LNCaP clone FGC (cell line): ENCODE measurements at places on chromosomes 5 and 9.

GRCh38 chr9:36676778-36677485, 104.2 kb downstream of the MELK start:
- DNase-seq: no peak

- DNase-seq: peak; percentile 98
Observed at GRCh38 chr5:72265032-72265877, 54.8 kb downstream of the MRPS27 start.

DNA sequence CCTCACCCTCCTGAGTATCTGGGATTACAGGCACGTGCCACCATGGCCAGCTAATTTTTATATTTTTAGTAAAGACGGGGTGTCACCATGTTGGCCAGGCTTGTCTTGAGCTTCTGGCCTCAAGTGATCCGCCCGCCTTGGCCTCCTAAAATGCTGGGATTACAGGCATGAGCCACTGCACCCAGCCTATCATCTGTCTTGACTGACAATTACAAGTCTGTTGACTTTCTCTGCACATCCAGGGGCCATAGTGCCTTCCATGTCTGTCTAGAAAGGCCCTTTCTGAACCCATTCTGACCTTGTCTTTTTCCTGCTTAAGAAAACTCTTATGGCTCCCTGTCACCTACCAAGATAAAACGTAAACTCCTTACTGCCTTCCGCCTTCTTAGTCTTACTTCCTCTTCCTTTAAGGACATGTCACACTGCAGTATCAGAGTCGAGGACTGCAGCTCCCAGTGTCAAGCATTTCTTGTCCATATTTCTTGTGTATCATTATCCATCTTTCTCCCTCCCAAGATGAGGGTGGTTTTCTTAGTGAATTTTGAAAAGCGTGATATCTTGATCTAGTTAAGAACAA, 49.9 kb upstream of the SHB start:
- DNase-seq: no peak

- no peak for DNase-seq
Observed at GRCh38 chr9:8614926-8615440, 815.4 kb upstream of the DMAC1 start.

DNA sequence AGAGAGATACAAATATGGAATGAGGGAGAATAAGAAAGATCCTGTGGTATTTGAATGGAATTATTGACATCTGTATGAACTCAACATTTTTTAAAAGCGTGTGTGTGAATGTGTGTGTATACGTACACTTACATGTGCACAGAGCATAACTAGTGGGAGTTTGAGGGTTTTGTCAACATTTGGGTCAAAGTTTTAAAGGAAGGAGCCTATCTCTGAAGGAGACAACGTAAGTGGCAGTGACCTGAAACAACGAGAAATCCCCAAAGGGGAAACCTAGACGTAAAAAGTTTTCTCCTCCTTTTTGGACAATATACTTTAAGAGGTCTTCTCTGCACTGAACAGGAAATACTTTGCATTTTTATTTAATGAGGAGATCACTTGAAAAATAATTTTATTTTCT, 40.2 kb upstream of the DTWD2 start:
- no peak for DNase-seq

GRCh38 chr9:118578467-118578866, 790.8 kb downstream of the BRINP1 start:
- no peak for DNase-seq

GRCh38 chr5:44783634-44784315, 25.0 kb upstream of the MRPS30 start:
- DNase-seq: no peak

GRCh38 chr5:169655353-169655752, 18.3 kb downstream of the DOCK2 start:
- no peak for DNase-seq

- DNase-seq: no peak
Observed at GRCh38 chr9:96513622-96514021, 63.7 kb downstream of the HABP4 start.

GRCh38 chr9:95336281-95336680, 18.8 kb upstream of the FANCC start:
- DNase-seq: no peak

DNA sequence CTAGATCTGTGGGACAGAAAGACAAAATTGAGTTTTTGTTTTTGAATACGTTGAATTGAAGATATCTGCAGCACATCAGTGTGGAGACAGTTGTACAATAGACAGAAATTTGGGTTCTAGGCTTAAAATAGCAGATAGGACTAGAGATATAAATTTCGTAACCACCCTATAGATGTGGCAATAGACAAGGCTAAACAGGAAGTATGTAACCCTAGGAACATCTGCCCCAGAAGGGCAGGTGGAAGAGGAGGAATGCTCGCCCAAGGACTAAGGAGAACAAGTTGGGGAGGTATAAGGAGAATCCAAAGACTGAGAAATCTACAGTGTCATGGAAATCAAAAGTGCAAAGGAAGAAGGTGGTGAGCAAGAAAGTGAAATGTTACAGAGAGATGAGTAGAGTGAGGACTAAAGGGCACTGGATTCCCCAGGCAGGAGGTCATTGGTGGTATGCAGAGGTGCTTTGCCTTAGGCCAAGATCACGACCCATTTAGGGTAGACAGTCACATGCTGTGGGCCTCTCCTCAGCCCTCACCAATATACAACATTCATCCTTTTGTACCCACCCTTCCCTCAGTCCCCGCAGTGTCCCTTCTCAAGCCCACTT, 109.1 kb upstream of the ELL2 start:
- DNase-seq: no peak

DNA sequence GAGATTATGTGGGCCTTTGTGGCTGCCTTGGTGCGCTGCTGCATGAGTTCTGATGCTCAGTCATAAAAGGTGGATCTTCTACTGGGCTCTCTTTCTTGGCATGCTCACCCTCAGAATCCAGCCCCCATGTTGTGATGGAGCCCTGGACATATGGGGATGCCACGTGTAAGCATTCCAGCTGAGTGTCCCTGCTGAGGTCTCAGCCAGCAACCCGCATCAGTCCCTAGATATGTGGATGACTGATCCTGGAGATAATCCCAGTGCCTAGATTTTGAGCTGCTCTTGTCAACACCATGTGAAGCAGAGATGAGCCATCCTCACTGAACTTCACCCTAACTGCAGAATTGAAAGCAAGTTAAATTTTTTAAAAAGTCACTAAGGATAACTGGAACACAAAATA, 390.1 kb downstream of the DMRT2 start:
- DNase-seq: no peak

GRCh38 chr5:178649580-178649979, 22.7 kb upstream of the CLK4 start:
- DNase-seq: no peak

- no peak for DNase-seq
Observed at GRCh38 chr9:81083067-81083466, 606.3 kb downstream of the TLE1 start.

GRCh38 chr5:88838500-88838899, 44.5 kb downstream of the MEF2C start:
- no peak for DNase-seq

DNA sequence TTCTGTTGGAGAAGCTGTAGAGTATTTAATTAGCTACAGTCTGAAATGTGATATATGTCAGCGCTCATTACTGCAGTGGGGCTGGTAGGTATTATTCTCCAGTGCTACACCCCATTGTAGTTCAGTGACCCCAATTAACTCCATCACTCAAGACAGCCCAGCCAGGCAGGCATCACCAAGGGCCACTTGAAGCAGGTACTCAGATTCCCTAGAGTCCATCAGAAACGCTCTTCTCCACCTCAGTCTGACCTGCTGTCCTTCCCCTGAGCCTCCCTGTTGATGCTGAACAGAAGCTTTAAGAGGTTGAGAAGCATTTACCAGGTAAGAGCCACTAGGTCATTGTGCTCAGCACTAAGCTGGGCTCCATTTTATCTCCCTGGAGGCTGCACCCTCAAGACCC, 71.8 kb downstream of the GALNT10 start:
- no peak for DNase-seq

GRCh38 chr5:93512799-93513198, 68.2 kb downstream of the NR2F1-AS1 start:
- no peak for DNase-seq

DNA sequence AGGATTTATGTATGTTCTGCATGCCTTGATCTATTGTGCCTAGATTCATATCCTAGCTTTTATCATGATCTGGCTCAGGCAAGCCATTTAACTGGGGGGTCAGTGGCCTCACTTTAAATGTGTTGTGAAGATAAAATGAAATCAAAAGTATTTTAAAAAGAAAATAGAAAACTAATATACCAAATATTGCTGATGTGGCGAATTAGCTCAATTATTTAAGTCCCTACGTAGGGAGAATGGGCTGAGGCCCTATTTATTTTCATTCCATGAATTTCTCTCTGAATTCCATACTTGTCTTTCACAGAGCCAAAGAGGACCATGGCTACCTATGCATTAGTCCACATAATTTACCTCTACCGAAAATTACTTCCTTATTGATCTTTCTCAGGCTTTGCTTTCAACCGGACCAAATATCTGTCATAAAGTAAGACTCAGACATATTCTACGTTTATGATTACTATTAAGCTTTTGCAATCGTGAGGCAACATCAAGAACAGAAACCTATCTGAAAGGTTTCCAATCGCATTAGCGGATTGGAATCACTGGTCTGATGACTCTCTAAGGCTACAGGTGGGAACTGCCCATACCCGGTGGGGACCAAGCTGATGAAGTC, 1.7 kb downstream of the MBLAC2 start:
- DNase-seq: peak; percentile 10

GRCh38 chr5:33299621-33300208, 141.1 kb upstream of the TARS1 start:
- no peak for DNase-seq

DNA sequence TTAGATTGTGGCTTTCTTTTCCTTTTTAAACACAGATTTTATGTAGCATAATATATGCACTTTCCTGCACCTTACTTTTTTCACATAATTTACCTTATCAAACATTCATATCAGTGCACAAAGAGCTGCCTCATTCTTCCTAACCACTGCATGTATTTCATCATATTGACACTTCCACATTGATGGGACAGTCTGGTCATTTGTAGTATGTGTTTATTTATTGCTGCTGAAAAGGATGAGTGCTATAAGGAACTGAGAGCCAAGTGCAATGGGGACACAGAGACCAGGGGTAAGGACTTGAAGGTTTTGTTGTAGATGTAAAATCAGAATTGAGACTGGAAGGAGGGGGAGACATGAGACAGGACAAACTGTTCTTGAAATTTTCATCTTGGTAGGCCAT, 193.8 kb downstream of the SMARCA2 start:
- DNase-seq: no peak

DNA sequence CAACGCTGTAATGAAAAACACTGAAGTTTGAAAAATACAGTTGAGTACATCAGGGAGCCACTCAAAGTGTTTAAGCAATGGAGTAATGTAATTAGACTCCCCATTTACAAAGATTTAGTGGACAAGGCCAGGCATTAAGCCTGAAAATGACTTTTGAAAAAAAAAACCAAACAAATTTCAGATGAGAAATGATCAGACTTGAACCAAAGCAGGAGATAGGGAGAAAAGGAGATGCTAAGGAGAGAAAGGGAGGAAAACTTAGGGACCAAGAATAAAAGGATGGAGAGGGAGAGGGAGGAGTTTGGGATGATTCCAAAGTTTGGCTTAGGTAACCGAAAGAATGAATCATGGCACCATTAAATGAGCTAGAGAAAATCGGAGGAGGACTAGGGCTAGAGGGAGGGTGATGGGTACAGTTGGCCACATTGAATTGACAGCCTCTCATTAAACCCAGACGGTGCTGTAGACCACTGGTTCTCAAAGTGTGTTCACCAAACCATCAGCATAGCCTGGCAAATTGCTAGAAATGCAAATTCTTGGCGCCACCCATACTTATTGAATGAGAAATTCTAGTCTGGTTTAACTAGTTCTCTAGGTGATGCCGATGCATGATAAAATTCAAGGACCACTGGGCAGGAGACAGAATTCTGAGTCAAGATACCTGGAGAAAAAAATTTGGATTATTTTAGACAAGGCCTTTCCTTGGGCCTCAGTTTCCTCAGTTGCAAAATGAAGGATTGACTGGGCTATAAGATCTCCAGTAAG, 6.2 kb upstream of the CPEB4 start:
- no peak for DNase-seq

- no peak for DNase-seq
Observed at GRCh38 chr5:74201334-74202081, 439.0 kb downstream of the ENC1 start.

DNA sequence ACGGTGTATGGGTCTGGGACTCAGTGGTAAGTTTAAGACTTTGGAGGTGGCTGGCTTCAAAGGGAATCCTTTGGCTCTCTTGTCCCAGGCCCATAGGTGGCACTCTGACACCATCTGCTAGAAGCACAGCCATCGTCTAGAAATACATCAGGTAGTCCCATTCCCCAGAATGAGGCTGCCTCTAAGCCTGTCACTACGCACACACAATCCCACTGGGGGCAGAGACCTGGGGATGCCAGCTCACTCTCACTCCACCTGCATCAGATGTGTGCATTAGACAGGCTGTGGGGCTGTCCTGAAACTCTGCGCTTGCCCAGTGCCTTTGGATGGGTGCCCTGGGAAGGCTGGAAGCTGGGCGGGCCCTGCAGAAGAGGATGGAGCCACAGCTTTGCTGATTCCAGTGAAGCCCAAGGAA, 127.5 kb upstream of the PANK3 start:
- DNase-seq: peak; percentile 36

GRCh38 chr5:72499730-72500129, 7.5 kb downstream of the ZNF366 start:
- no peak for DNase-seq

- DNase-seq: no peak
Observed at GRCh38 chr5:171386861-171387344, 746 bp upstream of the NPM1 start.

GRCh38 chr9:130107234-130107861, 53.6 kb downstream of the GPR107 start:
- peak; percentile 15 for DNase-seq

- DNase-seq: no peak
Observed at GRCh38 chr5:144183254-144183889, 12.7 kb downstream of the KCTD16 start.

DNA sequence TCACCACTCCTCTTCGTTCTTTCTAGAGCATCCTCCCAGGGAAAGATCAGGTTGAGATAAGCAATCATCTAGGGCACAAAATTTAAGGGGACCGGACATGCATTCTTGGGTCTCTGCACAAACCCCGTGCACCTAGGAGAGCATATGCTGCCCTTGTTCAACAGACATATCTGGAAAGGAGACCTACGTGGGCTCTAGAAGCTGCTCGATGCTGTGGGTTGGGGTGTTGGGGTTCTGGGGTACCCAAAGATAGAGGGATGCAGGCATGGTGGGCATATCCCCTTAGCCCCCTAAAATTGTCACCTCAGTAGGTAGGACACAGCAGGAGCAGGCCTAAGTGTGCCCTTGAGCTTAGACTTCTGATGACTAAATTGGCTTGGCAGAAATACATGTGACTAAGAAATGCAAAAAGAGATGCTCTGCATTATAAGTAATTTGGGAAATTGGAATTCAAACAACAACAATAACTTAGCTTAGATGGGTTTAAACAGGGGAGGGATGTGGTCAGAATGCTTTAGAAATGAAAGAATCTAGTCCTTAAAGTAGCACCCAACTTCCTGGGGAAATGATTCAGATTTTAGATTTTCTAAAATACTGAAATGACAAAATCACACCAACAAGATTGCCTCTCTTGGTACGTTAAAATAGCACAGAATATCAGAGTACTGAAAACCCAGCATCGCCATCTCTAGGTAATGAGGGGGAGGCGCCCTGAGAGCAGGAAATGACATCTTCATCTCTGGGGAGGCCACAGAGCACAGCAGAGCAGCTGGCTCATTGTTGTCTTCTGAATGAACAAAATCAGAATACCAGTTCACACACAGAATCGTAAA, 172.3 kb downstream of the GNA14 start:
- no peak for DNase-seq
